NCI-H2171 (cell line): ENCODE measurements at places on chromosomes 7 and 10.

DNA sequence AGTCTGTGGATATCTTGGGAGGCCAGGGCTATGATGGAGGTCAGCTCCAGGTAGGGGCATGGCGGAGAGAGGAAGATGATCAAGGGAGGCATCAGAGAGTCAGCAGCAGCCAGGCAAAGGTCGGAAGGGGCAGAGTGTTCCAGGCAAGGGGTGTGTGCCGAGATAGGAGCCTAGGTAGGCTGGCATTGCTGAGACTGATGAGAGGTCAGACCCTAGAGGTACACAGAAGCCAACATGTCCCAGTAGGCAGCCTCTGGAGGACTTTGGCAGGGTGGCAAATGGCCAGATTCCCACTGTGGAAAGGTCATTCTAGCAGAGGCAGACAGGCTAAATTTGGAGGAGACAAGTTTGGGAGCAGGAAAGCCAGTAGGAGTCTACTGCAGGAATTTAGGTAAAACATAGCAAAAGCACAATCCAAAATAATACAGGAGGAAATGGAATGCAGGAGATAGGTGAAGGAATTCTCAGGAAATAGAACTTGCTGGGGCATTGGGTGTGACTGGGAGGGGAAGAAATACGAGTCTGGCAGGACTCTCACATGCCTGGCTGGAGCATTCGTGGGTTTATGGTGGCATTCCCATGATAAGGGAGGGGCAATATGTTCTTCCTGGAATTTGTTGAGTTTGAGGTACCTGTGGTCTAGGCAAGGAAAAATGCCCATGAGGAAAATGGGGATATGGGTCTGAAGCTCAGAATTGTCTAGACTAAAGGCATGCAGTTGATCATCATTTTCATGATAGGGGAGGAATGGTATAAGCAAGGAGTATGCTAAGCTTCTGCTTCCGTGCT lies 25.7 kb downstream of the TMEM176A start:
- DNase-seq: no peak

DNA sequence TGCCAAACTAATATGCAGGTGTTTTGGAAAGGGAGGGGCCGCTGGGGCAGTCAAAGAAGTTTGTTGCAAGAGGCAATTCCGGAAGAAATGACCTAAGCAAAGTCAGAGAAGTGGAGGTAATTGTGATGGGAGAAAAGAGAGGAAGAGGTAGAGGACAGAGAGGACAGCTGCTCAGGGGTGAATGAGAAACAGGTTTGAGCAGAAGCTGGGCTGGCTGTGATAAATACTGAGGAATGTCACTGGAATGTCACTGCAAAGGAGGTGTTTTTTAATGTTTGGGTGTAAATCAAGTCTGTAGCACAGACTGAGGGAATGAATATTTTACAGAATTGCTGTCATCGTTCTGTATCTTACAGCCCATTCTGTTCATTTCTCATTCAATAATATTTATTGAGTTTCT lies 207.2 kb downstream of the DPP6 start:
- no peak for DNase-seq

DNA sequence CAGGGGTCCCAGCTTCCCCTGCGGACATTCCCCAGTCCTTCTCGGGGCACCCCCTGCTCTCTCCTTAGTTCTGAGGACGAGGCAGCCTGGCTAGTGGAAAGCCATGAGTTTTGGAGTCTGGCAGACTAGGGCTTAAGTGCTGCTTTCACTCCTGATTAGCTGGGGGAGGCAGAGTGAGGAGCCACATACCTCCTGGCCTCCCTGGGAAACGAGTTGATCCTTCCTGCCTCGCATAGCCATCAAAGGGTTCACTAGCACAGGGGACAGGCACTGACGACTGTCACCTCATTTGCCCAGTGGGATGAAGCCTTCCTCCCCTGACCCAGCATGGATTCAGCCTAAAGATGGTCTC lies 402.5 kb downstream of the RPS24 start:
- DNase-seq: no peak

- DNase-seq: no peak
These were observed 47.0 kb downstream of the AMZ1 start for GRCh38 chr7:2734751-2735571.

GRCh38 chr10:13765641-13766341 lies 179.0 kb downstream of the PRPF18 start:
- DNase-seq: no peak

DNA sequence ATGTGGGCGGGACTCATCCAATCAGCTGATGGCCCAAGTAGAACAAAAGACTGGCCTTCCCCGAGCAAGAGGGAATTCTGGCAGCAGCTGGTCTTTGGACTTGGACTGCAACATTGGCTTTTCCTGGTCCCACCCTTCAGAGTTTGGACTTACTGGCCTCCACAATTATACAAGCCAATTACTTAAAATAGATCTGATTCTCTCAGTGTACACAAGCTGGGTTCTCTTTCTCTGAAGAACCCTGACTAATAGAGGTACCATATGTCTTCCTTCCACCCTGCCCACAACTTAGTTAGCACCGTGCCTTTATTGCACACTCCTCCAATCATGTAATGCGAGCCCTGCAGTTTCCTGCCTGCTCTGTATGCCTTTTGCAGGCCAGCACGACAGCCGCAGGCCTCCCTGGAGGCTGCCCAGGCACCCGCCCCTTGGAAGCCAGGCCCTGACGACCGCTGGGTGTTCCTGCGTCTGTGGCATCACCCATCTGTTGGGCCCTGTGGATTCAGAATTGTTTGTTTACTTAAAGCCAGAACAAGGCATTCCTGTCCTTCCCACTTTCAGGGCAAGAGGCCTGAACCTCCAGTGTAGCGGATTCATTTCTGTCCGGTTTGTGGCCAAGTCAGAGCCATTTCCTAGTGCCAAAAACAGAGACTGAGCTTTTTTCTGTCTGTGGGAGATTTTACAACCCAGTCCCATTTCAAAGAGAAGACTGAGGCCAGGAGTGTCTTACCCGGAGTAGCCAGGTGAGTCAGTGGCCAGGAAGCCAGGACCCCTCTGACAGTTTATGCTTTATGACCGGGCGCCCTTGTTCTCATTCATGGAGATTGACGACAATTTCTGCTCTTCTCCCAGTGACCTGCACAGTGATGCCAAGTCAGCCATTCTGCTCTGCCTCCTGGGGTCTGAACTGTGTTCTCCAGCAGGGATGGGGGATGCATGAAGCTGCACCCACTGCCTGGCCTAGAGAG lies 968 bp upstream of the INMT start:
- peak; percentile 79 for DNase-seq

DNA sequence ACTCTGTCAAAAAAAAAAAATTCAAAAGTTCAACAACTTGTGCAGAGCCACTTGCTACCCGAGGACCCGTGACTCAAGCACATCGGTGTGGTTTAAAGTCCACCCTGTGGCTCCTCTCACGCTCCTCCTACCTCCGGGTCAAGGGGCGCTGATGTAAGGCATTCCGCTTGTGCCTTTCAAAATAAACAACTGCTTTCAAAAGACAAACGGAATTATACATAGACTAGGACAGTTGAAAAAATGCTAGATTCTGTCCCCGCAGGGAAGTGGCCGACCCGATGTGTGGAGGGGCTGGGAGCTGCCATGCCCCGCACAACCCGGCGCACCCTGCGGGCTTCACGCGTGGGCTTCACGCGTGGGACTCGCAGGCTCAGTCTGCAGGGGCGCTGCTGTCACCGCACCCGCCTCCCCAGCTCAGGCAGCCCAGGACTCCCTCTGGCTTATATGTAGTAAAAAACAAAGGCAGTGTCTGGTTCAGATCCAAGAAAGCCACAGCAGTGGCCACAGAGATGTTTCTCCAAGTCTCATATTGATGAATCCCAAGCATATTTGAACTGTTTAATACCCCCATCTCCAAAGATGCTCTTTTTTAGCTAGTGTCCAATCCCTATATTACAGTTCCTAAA lies 239.7 kb upstream of the INHBA start:
- DNase-seq: no peak

DNA sequence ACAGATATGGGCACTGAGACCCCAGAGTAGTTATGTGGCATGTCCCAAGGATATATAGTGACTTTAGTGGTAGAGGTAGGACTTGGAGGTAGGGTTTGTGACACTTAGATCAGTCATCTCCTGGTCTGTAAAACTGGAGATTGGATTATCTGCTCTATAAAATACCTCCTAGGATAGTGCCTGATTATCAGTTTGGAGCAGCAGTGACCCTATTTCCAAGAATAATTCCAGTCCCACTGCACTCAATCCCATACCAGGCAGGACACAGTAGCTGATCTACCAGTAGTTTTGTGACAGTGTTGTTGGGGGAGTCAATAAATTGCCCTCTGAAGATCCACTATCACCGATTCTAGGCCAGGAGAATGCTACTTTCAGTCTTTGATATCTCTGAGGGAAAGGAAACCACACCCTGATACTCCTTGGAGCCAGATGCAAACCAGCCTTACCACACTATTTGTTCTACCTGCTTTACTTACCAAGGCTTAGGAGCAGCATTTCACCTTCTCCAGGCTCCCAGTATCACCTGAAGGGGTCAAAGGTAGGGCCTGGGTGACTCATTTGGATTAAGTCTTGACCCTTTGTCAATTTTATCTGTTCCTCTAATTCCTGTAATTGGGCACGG lies 30.6 kb downstream of the KMT2E start:
- no peak for DNase-seq

GRCh38 chr10:5975641-5976473 lies 1.5 kb downstream of the IL15RA start:
- DNase-seq: no peak

GRCh38 chr7:112010109-112010508 lies 196.1 kb downstream of the DOCK4 start:
- no peak for DNase-seq

DNA sequence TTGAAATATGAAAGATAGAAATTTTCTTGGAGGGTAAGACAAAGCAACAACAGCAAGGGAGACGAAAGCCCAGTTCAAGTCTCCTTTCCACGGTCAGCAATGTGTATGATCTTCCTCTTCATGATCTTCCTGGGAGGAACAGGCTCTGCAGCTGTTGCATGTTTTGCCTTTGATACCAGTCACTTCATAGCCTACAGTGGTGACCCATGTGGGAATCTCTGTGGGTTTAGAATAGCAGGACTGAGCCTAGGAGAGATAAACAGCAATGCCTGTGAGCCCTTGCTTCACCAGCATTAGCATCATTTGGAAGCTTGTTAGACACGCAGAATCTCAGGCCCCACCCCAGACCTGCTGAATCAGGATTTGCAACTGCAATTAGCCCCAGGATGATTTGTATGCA lies 31.8 kb downstream of the STAMBPL1 start:
- DNase-seq: no peak

GRCh38 chr10:21293518-21294356 lies 231.7 kb downstream of the SKIDA1 start:
- no peak for DNase-seq

GRCh38 chr10:3783682-3784432 lies 1.2 kb downstream of the KLF6 start:
- peak; percentile 20 for DNase-seq

DNA sequence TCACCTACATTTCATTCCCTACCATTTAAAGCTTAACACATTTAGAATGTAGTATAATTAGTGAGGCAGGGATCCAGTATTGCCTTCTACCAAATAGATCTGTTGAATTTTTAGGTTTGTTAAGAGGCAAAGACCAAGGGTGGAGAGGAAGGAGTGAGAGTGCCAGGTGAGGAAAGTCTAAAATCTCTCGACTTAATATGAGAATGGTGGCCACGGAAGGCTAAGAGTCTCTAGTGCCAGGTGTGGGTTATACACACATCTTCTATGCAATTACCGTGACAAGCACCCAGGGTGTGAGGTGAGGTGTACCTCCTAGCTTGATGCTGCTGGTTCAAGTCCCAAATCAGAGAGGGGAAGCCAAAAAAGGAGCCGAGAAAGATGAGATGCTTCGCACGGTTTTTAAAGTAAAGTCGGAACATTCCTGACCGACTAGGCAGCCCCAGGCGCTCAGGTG lies 439 bp downstream of the IQUB start:
- DNase-seq: no peak

GRCh38 chr10:97380516-97380915 lies 20.6 kb downstream of the RRP12 start:
- no peak for DNase-seq

DNA sequence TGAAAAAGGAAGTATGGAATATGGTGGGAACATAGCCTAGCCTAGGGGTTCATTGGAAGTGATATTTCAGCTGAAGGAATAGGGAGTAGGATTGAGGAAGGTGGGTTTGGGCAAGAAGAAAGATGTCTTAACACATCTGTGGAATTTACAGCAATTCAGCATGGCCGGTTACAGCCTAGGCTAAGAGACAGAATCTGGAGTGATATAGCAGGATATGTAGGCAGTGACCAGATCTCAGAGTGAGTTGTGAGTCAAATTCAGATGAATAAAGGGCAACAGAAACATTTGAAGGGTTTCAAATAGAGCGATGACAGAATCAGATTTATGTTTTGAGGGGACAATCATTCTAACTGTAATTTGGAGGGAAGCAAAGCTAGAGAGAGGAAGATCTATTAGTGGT lies 199.0 kb upstream of the PRPS1L1 start:
- DNase-seq: no peak

GRCh38 chr7:151601521-151602305 lies 82.0 kb upstream of the RHEB start:
- no peak for DNase-seq

DNA sequence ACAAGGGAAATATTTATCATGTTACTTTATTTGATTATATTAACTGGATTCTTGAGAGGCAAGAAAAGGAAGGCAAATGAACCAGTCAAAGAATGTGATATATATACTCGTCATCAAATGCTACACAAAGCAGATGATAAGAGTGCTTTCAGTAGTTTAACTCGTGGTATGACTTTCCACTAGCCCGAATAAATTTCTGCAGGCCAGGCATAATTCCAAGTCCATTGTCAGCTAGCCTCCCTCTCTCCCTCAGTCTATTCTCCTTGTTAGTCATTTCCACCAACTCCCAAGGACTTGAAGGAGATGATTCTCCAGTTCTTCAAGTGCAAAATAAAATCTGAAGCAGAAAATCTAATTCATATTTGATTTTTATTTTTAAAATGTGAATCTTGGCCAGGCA lies 190.5 kb downstream of the GLI3 start:
- no peak for DNase-seq

- no peak for DNase-seq
These were observed 60.1 kb upstream of the SDK1 start for GRCh38 chr7:3240826-3241430.

DNA sequence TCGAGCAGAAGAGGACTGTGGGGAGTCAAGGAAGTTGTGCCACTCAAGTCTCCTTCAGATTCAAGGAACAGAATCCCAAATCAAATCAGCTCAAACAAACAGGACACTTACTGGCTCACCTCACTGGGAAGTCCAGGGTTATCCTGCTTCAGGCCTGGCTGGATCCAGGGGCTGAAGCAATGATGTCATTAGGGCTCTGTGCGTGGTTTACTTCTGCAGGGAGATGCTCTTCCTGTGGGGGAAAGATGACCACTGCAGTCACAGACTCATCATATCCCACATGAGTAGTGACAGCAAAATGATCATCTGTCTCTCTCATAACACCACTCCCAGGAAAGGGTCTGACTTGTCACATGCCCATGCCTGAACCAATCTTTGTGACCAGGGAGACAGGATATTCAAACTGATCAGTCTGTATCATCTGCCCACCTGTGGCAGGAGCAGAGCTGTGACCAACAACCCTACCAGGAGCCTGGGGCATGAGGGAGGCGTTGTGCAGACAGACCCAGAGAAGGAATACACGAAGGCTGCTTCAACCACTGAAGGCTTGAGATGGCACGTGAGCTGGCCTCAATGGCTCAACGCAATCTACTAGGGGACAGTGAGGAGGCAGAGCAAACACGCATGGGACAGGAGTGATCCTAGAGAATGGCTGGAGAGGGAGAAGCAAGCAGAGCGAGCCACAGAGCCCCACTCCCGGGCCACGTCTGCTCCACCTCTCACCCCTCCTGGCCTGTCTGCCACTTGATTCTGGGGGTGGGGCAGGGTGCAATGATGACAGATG lies 27.6 kb upstream of the NANOS1 start:
- DNase-seq: no peak

- peak; percentile 39 for DNase-seq
These were observed 918 bp downstream of the PWWP2B start for GRCh38 chr10:132397671-132398565.
